Activated T-helper 1 cell treated with Interleukin-2 at 50 U/mL for 16 hours (primary cell): ENCODE measurements at places on chromosomes 7 and 10.
A peak's percentile ranks its signal among the peaks of the same experiment; 100 is the strongest.

- DNase-seq = no peak
Observed at GRCh38 chr7:32140210-32140939, 70.2 kb upstream of the PDE1C start.

DNA sequence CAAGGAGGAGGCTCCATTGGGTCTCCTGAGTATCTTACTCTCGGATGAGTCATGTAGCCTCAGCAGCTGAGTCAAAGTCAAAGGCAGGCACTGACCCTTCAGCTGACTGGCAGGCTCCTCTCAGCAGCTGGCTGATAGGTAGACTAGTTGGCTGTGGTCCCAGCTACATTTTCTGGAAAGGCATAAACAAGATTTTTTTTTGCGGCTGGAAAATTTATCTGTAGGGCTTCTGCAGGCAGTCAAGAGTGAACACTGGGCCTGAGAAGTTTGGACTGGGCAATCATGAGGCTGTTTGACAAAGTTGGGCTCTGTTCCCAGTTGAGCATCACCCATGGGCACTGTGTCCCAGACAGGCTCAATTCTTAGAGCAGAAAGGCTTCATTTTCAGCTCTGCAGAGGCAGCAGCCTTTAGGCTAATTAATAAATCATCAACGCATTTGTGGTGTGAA is 796.2 kb downstream of the CCSER2 start:
- no peak for DNase-seq

GRCh38 chr7:124655990-124656389 is 109.6 kb downstream of the GPR37 start:
- DNase-seq = no peak

DNA sequence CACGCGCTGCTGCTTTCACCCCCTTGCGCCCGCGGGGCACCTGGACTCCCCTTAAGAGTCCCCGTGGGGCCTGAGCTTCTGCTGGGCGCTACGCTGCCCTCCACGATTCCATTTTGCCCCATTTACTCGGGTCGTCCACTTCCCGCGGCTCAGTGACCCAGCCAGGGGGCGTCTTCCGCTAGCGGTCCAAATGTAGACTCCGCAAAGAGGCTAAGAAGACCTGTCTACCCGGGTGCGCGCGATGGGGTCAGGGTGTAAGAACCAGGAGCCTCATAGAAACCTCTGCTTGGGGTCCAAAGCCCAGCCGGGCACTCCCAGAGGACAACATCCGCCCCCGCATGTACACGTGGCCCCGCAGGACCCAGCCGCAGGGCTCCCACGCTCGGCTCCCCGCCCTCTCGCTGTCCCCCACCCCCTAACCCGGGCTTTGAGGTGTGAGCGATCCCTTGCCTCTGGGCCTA is 5.2 kb upstream of the HMX2 start:
- no peak for DNase-seq

DNA sequence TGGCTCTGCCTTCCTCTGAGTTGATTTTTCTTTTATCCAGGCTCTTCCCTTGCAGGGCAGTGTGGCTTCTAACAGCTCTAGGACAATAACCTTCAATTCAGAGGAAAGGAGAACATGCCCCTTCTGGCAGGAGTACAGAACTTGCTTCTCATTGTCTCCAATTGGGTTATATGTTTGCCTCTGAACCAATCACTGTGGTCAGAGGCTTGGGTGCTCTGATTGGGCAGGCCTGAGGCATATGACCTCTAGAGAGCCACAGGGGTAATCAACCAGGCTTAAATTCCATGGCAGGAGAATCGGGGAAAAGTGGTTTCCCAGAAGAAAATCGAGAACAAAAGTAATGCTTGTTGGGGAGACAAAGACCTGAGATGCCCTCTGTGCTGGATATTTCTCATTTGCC is 240.0 kb downstream of the REEP3 start:
- no peak for DNase-seq

DNA sequence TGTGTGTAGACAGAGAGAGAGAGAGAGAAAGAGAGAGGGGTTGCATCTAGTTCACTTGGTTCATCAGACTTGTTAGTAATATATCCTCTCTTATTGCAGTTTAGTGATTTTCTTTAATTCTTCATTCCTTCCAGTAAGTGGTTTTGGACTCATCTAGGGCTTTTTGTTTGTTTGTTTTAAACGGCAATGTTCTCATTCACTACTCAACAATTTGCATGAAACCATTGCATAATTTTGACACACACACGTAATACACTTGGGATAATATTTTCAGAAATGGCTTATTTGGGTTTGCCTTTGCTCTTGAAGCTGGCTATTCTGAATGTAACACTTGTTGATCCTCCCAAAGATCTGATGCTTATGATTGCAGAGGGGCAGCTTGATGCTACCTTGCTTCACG is 16.4 kb upstream of the ZNF32 start:
- no peak for DNase-seq

DNA sequence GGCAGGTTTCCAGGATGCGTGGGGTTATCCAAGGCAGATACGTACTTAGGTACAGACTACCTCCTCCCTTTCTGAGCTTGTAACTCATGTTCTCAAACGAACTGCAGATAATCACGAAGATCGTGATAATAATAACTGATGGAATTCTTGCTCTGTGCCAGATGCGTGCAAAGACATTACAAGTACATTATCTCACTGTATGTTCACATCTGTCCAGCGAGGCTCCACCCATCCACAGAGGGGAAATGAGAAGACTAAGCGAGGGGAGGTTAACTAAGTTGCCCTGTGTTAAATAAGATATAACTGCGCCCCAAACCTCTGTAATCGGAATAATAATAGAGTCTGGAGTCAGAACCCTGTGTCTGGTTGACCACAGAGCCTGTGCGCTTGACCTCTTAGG is 1.9 kb downstream of the GALNT17 start:
- no peak for DNase-seq

DNA sequence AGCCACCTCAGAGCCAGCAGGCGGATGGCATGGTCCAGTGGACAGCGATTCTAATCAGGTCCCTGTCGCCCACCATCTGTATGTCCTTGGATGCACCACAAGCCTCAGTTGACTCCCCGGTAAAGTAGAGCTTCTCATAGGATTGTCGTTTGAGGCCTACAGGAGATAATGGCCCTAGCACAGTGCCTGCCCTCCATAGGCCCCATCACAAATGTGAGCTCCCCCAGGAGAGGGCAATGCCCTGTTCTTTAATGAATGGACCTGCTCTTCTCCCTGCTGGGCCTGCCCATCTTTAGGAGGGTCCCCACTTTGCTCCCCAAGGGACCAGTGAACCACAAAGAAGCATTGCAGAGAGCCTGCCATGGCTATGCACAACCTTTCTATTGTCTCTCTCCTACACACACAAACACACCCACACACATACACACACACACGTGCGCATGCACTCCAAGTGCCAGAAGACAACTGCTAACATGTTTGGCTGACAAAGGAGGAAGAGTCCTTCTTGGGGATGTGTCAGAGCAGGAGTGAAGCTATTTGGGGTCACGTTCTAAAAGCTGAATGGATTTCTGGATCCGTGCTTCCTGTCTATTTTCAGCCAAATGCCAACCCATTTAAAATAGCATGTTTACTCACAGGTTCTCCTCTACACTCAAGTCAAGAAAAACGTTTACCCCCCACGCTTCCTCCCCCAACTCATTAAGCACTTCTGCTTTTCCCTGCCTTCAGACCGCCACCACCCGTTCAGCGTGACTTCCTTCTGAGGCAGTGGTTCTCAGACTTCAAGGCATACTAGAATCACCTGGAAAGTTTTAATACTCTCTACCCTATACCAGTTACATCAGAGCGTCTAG is 196.1 kb downstream of the GRID1 start:
- DNase-seq = no peak

DNA sequence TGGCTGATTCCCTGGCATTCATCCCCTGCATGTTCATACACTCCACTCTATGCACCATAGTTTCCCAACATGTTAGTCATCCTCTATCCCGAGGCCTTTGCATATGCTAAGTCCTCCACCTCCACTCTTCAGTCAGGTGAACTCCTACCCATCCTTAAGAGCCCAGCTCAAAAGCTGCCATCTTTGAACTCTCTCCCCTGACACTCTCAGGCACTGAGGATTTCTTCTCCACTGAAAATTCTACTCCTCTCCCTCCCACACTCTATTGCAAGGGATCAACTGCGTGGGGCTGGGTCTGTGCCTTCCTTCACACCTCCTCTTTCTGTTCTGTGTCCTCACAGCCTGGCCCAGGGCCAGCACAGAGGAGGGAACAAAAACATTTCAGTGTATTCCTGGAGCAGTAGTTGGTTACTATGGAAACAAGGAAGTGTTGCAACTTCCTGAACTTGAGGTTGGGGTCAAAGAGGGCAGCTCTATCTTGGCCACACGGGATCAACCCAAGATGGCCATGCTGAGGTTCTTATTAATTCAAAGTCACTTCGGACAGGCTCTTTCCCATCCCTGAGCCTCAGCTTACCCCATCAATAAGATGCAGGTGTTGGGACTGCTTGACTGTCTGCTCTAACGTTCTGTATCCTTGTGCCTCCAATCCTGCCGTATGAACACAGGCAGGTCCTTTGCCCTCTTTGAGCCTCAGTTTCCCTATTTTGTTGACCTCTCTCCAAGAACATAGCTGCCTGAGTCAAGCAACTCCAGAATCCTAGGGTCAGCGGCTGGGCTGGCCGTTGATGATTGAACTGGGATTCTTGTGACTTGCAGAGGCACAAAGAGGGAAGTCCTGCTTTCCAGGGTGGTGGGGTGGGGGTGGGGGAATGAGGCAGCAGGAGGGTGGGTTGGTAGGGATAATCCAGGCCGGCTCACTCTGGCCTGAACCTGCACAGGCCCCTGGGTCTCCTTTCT is 15.5 kb downstream of the ZMIZ1 start:
- no peak for DNase-seq

- DNase-seq = no peak
Observed at GRCh38 chr7:51067757-51068156, 248.9 kb downstream of the COBL start.

GRCh38 chr7:64308016-64308270 is 5.8 kb upstream of the ZNF736 start:
- no peak for DNase-seq

DNA sequence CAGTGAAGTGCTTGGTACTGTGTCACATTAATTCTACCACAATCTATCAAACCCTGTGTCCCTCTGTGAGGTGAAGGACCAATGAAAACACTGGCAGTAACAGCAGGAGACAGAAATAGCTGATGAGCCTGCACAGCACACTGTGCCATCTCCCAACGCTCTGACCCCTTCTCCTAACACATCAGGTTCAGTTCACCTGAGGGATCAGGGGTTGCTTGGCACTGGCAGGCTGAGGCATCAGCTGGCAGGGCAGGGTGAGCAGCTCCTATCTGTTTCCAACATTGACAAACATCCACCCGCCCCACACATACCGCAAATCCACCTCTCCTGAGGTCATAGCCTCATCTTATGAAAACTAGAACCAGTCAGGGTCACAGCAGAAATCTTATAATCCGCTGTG is 120.9 kb downstream of the ICA1 start:
- DNase-seq = no peak

DNA sequence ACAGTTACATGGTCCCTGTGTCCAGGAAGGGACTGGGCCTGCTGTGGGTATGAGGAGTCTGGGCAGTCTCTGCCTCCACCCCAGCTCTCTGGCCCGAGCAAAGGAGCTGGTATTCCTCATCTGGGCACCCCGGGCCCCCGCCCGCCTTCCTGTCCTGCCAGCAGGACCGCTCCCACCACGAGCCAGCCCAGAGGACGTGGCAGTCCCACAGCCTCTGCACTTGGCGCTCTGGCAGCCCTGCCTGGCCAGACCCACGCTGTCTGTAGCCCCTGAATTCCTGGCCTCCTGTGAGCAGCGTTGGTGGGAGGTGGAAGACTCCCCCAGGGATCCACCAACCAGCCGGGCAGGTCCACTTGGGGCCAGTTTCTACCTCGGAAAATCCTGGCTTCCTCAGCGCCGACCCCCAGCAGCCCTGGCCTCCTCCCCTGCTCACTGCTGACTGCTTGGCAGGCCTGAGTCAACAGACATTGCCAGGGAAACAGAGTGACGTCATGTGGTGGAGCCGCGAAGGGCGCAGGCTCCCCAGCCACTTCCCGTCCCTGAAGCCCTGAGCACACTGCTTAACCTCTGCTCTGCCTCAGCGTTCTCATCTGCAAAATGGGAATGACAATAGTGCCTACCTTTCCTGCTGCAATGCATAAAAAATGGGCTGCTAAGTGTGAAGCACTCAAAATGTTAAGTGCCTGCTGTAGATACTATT is 21.6 kb upstream of the LIMK1 start:
- peak; percentile 53 for DNase-seq

DNA sequence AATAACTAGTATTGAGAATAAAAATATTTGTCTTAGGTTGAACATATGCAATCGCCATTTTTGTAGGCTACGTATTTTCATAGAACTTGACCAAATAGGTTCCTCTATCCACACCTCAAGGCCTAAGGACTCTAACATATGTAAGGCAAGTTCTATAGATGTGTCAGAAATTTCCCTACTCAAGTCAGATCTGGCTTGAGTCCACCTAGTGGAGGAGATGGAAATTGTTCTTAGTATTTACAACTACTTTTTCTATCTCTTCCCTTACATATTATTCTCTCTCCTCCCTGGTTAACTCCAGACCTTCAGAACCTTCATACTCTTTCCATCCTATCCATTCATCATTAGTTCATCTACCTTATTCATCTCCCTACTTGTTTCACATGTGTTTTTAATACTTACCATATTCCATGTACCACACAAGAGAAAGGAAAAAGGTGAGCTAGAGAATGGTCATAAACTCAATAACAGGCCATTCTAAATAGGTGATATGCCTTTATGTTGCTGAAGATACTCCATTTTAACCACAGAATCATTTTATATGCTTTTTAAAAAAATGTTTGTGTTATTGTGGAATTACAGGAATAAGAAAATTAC is 174.5 kb upstream of the HDAC9 start:
- no peak for DNase-seq

DNA sequence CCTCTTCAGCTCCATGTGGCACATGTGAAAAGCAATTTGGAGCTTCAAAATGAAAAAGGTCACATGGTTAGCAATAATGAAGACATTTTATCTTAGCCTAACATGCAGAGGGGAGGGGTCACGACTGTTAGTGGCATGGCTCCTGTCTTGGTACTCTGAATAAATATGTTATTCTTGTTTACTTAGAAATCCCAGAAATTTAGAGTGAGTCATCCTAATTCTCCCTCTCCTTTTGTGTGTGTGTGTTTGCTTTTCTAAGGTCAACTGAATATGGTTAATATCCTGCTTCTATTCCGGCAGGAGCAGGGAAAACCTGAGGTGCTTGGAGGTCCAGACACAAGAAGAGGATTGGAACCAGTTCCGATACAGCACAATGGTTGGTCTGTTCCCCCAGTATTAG is 17.6 kb downstream of the BCCIP start:
- no peak for DNase-seq

DNA sequence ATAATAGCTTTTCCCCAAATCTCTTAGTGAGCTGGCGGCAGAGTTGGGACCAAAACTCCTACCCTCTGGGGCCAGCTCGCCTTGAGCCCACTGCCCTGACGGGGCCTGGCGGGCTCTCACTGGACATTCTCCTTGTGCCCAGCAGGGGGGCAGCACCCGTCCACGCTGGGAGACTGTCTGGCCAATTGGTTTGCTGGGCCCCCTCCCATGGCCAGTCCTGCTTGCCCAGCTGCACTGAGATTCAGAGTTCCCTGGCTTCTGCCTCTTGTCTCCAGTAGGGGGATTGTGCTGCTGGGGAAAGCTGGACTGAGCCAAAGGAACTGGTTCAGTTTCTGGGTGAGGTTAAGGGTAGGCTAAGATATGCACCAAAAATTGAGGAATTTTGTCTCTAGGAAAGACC is 59.8 kb downstream of the RAMP3 start:
- no peak for DNase-seq
